ENCODE measurements at places on chromosomes 16 and 17.
A peak's percentile ranks its signal among the peaks of the same experiment; 100 is the strongest.

GRCh38 chr17:4074831-4075495 lies 67.9 kb downstream of the ZZEF1 start:
- DNase-seq, result peak; percentile 40

DNA sequence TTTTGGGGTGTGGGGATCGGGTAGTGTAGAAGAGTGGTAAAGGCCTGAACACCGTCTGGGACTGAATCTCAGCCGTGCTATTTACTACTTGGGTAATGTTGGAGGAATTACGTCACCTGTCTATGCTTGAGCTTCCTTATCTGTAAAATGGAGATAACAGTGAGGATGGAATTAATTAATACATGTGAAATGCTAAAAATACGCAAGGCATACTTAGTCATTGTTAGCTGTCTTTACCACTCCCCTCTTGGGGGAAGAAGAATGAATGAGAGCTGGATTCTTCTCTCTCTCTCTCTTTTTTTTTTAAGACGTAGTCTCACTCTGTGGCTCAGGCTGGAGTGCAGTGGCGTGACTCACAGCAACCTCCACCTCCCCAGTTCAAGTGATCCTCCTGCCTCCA lies 41.1 kb upstream of the TANGO6 start:
- peak; percentile 52 for DNase-seq

GRCh38 chr16:49337814-49338350 lies 35.7 kb upstream of the C16orf78 start:
- DNase-seq, result no peak

DNA sequence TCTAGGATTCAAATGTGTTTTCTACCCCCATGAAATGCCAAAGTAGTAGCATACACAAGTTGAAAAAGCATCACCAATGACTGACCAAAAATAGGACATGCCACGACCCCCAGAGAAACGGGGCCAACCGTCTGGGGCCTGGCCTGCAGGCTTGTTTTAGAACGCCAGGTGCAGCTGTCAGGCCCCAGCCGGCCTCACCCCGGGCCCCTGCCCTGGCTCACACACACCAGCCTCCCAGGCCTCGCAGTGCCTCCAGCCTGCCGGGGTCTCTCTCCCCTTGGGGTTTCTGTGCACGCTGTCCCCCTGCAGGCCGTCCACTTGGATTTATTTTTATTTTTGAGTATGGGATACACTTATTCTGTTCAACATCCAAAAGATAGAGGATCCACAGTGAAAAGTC lies 7.9 kb downstream of the KATNB1 start:
- DNase-seq, result no peak

DNA sequence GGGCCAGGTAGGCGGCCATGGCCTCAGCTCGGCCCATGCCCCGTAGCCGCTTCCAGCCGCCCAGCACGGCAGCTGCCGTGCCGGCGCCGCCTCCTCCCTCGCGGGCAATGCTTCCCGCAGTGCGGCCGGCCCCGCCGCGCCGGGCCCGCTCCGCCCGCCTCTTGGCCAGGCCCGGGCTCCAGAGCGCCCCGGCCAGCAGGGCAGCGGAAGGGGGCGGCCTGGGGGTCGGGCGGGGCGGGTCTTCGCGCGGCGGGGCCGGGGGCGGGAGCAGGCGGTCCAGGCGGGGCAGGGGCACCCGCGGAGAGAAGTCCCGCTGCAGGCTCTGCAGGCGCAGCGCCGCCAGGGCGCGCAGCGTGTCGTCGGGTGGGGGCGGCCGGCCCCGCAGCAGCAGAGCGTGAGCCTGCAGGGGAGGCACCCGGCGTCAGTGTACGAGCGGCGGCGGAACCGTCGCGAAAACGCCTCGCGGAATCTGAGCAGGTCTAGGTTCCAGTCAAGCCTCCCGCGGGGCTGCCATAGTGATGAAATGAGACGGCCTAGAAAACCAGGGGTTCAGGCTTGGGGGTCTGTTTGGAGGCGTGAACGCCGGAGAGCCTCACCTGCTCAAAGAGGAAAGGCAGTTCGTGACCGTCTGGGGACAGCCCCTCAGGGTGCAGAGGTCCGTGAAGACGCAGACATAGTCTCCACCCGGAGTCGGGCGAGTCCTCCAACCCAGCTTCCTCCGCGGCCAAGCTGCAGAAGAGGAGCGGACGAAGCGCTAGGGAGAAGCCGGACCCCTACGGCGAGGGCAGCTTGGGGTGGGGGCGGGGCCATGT lies 6.6 kb downstream of the PLEKHH3 start:
- DNase-seq, result no peak

DNA sequence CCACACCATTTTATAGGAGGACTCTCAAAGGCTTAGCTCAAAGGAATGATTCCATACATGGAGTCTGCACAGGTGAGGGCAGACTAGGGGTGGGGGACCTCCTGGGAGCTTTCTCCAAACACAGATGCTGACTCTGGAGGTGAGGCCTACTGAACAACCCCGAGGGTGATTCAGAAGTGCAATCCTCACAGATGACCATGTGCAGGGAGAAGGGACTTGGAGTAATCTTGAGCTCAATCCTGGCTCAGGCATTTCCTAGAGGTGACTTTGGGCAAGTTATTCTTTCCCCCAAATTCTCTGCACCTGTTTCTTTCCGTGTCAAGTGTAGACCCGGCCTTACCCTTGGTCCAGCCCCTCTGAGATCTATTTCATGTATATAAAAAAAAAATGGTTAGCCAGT lies 401.5 kb downstream of the SLC39A11 start:
- DNase-seq, result no peak

DNA sequence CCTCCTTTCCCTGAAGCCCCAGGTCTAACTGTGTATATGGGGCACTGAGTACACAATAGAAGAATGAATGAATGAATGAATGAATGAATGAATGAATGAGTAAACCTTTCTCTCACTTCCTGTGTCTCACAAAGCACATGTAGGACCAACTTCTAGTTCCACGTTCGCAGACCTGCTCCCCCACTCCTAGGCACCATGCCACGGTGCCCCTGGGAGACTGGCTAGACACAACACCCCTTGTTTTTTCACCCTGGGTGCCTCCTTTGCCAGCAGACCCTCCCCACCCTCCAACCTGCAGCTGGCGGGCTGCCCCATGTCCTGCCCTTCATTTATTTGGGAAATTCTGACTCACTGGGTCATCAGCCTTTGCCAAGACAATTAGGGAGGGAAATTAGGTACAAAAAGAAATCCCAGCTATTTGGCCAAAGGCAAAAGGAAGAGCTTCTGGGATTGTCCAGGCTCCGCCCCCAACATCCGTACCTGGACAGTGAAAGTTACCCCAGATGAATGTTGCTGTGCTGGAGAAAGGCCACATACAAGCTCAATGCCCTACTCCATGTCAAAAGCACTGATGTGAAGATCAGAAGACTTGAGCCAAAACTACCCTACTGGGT lies 7.7 kb downstream of the CES1 start:
- DNase-seq, result no peak

DNA sequence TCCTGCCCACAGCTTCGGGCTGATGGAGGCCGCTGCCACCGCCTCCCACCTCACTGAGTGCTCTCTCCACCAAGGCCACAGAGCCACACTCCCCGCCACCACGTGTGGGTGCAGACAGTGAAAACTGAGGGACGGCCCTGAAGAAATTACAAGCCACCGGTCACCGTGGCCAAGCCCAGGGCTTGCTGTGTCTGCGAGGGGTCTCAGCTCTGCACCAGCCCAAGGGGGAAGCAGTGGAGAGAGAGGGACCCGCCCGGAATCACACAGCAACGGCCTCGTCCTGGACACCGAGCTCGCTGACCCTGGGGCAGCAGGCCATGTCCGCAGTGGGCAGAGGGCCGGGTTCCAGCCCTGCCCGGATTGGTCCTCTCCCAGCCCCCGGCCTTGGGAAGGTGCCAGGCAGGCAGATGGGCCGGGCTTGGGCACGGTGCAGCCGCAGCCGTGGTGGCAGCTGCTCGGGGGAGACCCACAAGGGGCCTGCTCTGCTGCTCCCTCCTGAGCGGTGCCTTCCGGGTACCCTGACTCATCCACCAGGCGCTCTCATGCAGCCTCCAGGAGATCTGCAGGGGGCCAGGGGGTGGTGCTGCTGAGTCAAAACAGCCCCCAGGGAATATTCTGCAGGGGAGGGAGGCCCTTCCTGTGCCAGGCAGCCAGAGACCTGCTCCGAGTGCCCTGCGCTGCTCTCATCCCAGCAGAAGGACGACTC lies 52.0 kb downstream of the CBFA2T3 start:
- DNase-seq, result peak; percentile 71

DNA sequence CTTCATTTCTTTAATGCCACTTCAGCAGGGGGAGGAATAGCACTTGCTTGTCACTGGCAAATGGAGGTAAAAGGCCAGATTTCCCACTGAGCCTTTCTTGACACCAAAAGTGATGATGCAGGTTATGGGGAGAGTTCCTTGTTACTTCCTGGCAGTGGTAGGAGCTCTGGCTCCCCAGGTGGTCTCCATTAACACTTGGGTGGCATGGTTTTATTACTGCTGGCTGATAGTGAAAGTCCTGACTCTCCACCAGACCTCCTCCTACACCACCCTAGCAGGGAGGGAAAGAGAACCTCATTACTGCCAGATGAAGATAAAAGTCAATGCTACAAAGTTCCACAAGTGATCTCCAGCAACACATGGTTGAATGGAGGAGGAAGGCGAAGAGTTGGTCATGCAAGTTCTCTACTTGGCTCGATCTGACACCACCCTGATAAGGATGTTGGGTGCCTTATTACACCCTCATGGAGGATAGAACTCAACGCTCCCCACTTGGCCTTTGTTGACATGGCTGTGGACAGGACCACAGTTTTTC lies 152.7 kb upstream of the GNAO1 start:
- no peak for DNase-seq

DNA sequence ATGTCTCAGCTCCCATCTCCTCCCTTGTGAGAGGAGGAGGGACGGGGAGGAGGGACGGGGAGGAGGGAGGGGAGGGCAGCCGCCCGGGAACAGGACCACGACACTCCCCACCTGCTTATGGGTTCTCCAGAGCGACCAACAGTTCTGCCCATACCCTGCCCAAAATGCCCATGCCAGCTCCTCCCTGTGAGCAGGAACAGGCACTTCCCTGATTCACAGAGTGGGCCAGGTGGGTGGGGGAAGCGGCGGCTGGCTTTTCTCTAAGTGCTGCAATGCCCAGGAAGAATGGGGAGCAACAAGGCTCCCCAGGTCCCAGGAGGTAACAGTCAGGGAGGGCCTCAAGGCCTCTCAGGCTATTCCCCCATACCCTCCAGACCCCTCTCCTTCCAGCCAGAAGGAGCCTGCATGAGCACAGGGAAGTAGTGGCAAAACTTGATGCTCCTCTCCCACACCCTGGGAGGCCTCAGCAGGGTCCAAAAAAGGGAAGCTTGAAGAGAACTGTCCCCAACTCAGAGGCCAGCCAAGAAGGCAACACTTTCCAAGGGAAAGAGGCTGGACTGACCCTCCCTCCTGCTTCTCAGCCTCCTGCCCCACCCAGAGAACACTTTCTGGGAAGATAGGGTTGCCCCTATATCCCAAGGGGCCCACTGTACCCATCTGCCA lies 53.8 kb downstream of the MYO18A start:
- DNase-seq, result no peak

- no peak for DNase-seq
These were observed 477.4 kb downstream of the SLC39A11 start for GRCh38 chr17:72614871-72615626.

All from fibroblast of villous mesenchyme (primary cell).